Effector memory CD8-positive, alpha-beta T cell (primary cell): ENCODE measurements at places on chromosomes 5 and 9.

- no peak for DNase-seq
Measured at GRCh38 chr9:23537192-23538066, 288.6 kb downstream of the ELAVL2 start.

DNA sequence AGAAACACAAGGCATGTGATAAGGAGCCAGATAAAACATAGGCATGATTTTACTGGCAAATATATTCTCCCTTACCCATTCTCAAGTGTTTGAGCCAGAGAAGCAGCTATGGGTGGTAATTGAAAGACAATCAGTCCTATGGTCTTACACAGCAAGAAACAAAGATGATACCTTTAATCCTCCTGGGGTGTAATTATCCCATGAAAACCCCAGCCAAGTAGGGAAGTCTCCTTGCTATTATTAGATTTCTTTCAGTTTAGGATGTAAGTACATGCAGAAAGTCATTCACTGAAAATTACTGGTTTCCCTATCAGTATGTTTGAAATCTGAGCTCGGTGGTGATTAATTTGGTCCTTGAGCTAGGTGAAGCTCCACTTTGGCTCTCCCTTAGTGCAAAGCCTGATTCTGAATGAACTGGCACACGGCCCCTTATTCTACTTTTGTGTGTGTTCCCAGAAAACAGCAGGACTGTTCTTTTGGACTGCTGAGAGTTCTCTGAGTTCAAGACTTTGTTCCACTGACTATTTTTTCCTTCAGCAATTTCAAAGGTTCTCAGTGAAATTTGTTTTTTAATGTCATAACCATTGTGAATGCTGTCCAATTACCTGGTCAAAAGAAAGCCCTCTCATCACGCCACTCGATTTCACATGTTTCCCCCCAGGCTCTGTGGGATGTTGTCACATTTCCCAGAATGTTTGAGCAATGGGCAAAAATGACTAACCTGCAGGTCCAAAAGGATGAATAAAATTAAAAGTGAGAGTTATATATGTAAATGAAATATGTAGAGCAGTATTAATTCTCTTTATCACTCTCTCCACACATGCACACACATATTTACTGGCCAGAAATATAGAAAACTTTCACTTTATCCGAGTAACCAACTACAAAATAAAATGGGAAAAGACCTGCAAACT lies 343.0 kb downstream of the RAB3C start:
- no peak for DNase-seq

- no peak for DNase-seq
Measured at GRCh38 chr5:180540050-180540694, 46.0 kb downstream of the CNOT6 start.

DNA sequence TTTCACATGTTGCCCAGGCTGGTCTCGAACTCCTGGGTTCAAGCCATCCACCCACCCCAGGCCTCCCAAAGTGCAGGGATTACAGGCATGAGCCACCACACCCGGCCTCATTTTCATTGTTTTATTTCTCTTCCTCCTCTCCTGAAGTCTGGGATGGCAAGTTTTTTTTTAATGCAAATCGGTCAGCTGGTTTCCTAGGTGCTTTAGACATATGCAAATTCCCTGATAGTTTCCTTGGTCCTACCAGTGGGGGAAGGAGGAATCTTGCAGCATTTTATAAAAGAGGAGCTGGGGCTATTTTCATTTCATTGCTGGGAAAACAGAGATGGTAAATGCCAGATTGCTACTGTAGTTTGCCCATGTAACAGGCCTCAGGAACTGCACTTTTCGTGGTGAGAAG lies 179.4 kb downstream of the ACTL7B start:
- DNase-seq = no peak

GRCh38 chr5:81226949-81227348 lies 6.2 kb upstream of the CKMT2 start:
- no peak for DNase-seq

DNA sequence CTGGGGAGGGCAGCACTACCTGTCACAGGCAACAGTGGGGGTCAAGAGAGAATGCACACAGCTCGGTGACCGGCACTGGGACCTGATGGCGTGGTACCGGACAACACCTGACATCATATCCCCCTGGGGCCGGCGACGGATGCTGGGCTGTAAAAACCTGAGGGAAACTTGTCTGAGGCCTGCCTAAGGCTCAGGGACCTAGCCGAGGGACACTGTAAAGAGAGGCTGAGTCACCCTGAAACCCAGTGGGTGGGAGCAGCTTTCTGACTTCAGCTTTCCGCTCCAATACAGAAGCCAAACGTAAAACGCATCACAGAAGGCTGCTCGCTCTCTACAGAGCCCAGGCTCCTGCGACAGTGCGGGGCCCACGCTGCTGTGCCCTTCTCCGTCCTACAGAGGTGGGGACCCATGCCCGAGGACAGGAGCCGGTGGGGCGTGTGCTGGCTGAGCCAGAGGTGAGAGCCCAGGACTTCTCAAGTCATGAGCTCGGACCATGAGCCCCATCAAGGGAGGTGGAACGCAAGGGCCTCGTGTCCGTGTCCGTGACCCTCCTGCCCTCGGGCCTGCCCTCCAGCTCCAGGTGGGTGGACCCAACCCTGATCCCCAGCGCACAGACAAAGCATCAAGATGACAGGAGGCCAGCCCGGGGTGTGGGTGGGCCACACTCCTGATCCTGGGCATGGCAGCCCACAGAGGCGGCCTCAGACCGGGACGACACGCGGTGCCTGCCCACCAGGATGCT lies 5.3 kb downstream of the RALGDS start:
- no peak for DNase-seq

DNA sequence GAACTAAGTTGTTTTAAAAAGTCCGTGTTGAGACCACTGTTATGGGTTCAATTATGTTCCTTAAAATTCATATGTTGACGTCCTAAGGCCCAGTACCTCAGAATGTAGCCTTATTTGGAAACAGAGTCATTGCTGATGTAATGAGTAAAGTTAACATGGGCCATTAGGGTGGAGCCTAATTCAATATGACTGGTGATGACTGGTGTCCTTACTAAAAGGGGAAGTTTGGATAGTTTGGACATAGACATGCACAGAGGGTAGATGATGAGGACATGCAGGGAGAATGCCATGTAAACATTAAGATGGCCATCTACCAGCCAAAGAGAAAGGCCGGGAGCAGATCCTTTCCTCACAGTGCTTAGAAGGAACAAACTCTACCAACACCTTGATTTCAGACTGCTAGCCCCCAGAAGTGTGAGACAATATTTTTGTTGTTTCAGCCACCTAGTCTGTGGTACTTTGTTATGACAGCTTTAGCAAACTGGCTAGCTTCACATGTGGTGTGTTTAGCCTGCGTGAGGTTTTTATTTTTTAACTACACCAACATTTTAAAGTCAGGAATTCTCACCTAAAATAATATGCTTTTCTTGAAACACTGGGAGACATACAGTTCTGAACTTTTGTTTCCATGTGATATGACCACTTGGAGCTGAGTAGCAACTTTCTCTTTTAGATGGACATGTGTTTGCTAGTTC lies 135.3 kb downstream of the YIPF5 start:
- DNase-seq = no peak

DNA sequence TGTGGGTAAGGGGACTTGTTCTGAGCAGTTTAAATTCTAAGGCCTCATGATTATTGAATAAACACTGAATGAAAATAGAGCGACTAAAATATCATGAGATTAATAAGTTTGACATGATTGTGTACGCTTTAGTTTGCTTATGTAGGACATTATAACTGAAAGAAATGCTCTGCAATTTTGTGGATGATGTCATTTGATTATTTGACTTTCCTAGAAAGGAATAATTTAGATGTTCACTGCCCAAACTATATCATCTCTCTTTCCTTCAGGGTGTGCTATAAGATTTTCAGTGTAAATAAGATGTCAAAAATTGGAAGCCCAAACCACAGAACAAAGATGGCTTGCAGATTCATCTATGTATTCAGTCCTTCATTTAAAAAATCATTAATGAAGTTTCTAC lies 115.7 kb upstream of the MTAP start:
- no peak for DNase-seq

DNA sequence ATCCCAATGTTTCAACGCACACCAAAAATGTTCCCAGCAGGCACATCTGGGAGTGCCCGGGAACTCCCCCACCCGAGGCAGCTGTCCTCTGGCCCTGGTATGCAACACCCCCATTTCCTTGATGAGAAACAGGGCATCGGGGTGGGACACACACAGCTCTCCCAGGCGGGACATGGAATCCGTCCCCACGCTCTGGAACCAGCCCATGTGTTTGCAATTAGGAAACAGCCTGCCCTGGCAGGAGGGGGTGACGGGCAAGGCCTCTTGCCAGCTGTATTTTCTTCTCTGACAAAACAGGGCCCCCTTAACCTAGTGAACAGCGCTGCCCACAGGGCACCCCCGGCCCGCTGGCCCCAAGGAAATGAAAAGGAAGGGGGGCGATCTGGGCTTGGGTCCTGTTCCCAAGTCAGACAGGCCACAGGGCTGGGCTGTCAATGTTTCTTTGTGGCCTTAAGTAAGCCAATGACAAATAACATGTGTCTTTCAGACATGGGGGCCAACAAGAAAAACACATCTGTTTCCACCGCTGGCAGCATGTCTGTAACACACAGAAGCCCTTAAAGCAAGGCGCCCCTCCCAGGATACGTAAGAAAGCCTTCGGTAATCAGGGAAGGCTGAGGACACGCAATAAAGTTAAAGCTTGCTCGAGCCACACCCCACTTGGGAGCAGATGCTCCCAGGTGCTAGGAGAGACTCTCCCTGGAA lies 125.3 kb downstream of the ROR2 start:
- no peak for DNase-seq

DNA sequence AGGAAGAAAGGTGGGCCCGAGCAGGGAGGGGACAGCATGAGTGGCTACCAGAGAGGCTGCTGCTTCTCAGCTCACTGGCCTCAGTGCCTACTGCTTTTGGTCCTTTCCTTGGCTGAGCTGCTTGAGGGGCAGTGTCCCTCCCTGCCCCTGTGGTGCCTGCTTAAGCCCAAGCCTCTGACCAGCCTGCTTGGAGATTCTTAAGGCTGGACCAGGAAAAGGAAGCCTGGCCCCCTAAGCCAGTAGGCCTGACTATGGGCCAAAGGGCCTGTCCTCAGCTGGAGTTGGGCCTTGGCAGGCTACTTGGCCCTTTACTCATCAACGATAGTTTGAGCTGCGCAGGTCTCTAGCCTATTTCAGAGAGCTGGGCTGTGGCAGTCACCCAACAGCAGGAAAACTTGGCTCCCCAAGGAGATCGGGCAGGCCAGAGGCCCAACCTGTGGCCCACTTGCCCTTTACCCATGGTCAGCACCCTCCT lies 24.9 kb downstream of the TCF7 start:
- DNase-seq = no peak

DNA sequence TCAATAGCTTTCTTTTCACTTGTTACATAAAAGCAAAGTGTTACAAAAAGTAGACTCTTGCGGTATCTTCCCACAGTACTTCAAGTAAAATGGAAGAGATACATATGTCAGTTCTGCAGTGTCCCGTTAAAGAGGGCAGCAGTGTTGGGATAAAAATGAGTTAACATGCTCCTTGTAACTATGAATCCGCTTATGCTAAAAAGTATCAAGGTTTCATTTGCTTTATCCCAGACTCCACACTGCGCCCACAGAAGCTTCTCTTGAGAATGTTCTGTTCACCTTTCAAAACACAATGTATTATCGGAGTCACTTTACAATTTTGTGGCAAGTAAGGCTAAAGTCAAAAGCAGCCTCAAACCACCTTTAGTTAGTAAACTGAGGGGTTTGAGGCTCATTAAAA lies 790 bp downstream of the PTAR1 start:
- DNase-seq = peak; percentile 3

DNA sequence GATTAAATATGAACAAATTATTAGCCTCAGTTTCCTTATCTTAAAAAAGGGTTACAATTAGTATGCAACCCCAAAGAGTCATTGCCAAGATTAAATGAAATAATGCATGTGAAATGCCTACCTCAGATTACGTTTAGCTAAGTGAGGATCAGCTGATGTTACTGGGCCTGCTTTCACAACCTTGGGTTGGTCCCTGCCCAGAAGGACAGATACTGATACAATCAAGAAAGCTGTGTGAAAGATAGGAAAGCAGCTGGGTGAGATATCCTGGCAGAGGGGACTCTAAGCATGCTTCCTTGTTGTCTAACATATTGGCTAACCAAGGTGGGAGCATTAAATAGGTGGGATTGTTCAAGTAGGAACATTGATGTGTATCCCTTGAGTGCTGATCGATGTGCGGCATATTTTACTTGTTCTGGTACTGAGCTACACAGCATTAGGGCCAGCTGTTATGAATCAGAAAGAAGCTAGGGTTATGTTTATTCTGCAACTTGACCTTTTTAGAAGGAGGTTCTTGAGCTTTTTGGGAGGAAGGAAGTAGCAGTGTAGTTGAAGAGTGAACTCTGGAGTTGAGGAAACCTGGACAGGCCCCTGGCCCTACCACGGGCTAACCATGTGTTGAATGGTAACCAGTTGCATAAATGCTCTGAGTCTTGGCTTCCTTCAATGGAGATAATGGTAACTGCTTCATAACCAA lies 28.9 kb downstream of the SNX24 start:
- no peak for DNase-seq

- DNase-seq = peak; percentile 89
Measured at GRCh38 chr9:34620061-34620994, at the start of gene DCTN3. DCTN3 (minus strand) TSS chr9:34620495; CDS start chr9:34620464, 31 bp downstream.

DNA sequence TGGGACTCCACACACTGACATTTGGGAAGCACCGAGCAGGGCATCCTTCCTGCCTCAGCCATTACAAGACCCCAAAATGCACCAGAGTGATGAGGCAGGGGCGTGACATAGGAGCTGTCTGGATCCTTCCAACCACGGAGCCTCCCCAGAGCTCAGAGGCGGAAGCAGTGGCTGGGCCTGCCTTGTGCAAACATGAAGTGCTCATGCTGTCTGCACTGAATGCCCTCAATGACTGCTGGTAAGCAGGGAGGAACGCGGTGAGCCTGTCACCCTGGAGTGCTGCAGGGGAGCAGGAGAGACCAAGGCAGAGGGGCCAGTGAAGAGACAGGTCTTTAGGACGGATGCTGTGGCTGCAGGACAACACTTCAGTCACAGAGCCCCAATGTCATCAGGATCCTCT lies 60.2 kb upstream of the HRH2 start:
- no peak for DNase-seq

DNA sequence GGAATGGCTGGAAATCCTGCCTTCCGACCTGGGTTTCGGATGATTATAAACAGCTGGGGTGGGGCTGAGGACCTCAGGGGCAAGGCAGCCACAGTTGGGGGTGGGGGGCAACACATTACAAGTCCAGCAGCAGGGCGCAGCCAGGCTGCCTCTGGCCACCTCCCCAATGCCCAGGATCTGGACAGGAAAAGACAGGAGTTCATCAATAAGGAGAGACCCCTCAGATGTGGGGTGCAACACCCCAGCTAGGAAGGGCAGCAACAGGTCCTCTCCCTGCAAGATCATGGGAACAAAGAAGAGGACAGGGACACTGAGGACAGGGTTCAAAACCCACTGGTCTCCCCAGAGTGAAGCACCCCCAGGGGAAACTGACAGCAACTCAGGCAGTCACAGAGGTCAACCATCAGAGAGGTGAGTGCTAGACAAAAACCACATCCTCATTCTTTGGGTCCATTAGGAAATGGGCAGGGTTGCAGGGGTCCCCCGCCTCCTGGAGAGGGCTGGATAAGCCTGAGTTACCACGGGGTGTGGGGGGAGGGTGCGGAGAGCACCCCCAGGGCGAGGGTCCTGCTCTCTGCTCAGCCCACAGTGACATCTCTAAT lies 33.5 kb downstream of the SEMA4D start:
- no peak for DNase-seq

- DNase-seq = no peak
Measured at GRCh38 chr5:179418972-179419371, 73.7 kb upstream of the ADAMTS2 start.
